ENCODE measurements at places on chromosomes 7 and 10.

GRCh38 chr10:77855404-77856155 is 71.0 kb downstream of the DLG5 start:
- no peak for DNase-seq

- DNase-seq = peak; percentile 52
Measured at GRCh38 chr7:138666385-138666784, 34.8 kb downstream of the SVOPL start.

DNA sequence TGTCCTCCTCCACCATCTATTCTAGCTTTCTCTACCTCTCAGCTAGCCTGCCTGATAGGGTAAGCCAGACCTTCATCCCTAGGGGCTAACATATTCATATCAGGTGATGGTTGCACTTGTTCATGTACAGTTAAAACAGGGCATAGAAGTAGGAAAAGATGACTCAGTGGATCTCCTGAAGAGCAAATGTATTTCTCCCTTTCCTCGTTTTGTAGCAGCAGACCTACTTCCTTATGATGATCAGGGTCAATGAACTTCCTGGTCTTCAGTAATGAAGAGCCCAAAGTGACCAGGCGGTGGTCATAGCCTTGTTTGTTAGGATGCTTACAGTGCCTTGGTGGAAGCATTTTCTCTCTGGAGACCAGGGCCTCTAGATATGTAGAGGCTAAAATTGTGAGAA is 6.3 kb downstream of the LIPJ start:
- DNase-seq = no peak

- peak; percentile 46 for DNase-seq
Measured at GRCh38 chr10:99431190-99431760, 851 bp upstream of the GOT1 start.

DNA sequence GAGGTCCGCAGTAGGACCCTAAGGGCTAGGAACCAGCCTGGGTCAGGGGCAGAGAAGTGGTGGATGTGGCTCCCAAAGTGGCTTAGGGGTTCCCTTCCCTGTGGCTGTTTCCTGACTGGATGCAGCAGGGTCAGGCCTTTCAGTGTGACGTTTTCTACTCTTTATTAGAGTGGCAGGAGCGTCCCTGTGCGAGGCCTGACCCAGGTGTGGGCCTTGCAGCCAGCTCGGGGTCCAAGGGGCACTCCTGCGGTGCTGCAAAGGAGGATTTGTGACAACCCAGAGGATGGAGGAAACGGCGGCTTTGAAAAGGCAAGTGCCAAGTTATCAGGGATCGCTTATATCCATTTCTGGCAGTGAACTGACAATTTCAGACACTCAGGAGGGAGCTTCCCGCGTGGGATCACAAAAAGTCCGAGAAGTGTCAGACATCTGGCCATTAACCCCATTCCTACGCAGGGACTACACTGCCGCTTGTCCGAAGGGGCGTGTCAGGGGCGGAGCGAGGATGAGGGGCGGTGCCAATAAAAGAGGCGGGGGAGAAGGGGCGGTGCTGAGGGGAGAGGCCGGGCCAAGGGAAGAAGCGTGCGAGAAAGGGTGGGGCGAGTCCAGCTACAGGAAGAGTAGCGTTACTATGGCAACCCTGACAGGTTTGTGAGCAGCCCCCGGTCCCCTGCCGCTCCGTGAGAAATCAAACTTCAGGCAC is 98.8 kb upstream of the ZNF722 start:
- DNase-seq = no peak

GRCh38 chr10:35712486-35712885 is 70.4 kb upstream of the FZD8 start:
- no peak for DNase-seq

DNA sequence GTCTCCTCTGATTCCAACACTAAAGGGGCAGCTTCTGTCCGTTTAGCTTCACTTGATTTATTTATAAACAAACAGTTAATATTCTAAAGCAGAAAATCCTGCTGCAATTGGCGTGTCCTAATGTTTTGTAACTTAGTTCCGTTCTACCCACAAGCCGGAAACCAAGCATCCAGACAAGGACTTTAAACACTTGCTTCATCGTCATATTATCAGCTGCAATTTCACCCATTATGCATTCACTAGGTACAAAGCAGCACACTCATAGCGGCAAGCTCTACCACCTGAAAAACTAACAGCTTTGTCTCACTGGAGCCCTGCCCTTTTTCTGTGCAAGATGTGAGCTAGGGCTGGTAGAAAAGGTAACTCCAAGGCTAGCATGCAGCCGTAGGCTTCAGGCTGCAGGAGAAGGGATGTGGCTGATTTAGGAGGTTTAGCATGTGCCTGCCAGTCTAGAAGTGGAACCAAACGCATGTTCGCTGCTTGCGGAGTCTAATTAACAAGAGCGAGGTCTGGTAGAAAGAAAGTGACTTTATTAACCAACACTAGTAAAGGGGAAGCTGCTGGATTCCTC is 43.7 kb upstream of the BPGM start:
- no peak for DNase-seq

- no peak for DNase-seq
Measured at GRCh38 chr7:112779667-112780066, 10.5 kb downstream of the TMEM168 start.

GRCh38 chr10:20596911-20597310 is 300.2 kb downstream of the NEBL start:
- DNase-seq = no peak

DNA sequence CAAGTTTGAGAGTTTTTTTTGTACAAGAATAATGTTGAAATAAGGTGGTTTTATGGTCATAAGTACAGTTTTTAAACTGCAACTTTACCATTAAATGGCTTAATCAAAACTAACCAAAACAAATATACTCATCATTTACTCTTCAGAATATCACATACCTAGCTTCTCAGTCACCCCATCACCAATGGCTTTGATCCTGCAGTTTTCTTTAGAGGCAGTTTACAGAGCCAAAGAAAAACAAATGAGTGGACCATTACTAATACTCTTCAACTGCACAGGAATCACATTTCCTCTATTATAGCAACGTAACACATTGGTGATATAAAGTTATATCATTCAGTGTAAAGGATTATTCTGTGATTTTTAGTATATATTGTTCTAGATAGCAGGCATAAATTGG is 576.1 kb upstream of the LRRTM3 start:
- DNase-seq = no peak

GRCh38 chr10:71881647-71882355 is 30.8 kb upstream of the PSAP start:
- DNase-seq = no peak

- no peak for DNase-seq
Measured at GRCh38 chr10:31479752-31480151, 160.7 kb downstream of the ZEB1 start.

GRCh38 chr10:129165076-129165720 is 301.8 kb upstream of the MGMT start:
- no peak for DNase-seq

DNA sequence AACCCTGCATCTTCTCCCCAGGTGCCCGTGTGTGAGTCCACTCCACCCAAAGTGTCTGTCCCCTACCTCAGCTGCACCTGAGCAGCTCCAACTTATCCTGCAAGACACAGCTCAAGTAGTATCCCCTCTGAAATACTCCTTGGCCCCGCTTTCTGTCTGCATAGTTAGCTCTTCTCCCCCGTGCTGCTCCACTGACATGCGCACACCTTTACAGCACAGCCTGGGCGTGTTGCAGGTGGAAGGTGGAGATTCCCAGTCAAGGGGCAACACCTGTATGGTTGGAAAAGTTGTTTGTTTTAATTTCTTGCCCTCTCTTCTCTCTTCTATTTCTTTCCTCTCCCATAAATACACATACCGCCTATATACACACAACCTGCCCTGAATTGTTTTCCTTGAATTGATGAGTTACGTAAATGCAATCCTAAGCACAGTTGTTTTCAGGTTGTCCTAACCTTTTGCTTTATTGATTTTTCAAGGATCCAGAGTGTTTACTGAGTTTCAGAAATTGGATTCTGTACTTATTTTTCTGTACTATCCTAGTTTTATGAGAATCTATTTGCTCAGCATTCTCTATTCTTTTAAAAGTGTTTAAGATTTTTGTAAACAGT is 14.9 kb downstream of the MET start:
- no peak for DNase-seq

GRCh38 chr10:19964625-19965024 is 148.4 kb downstream of the PLXDC2 start:
- DNase-seq = no peak

DNA sequence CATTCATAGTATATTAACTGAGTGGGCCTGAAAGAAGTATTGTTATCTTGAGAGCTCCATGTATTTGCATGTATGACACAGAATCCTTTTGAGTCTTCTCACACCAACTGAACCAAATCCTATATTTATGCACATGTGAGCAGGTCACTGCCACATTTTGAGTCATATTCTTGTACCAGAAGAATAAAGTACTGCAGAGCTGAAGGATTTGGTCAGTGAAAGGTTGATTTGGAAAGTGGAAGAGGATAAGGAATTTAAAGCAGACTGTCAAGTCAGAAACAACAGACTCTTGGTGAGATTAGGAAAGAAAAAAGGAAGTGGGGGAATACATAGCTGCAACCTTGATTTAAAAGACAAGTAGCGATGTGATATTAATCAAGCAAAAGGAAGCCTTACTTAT is 121.8 kb downstream of the ARID5B start:
- no peak for DNase-seq

- no peak for DNase-seq
Measured at GRCh38 chr7:79876848-79877252, 257.8 kb upstream of the GNAI1 start.

DNA sequence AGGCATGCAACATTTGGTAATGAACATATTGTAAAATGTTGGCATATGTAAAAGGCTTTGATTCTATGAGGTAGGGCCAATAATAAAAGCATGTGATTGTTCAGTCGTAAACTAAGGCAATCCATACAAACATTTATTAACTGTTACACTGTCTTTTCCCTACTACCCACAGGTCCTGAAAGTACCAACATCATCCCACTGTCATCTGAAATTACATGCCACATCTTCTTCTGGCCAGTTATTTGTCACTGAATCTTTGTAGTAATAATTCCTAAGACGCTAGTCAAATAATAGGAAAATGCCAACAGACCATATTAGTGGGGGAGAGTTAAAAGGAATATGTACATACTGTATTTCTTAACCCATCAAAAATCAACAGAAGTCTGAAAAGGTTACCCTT is 27.2 kb downstream of the DNAJC1 start:
- DNase-seq = no peak

DNA sequence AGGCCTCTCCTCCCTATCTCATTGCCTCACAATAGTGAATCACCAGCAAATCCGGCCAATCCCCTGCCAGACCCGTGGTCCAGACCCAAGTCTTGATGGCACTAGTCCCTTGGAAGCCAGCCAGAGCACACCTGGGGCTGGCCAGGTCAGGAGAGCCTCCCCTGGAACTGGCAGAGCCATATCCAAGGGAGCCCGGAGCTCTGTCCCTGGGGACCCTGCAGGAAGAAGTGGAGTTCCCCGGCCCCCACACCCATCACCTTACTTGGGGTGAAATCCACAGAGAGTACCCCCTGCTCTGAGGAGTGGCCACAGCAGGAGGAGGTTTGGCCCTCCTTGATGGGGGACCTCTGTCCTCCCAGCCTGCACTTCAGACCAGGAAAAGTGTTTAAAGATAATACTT is 122.5 kb downstream of the HECW1 start:
- DNase-seq = no peak
